Central memory CD8-positive, alpha-beta T cell (primary cell): ENCODE measurements at places on chromosomes 4 and X.

DNA sequence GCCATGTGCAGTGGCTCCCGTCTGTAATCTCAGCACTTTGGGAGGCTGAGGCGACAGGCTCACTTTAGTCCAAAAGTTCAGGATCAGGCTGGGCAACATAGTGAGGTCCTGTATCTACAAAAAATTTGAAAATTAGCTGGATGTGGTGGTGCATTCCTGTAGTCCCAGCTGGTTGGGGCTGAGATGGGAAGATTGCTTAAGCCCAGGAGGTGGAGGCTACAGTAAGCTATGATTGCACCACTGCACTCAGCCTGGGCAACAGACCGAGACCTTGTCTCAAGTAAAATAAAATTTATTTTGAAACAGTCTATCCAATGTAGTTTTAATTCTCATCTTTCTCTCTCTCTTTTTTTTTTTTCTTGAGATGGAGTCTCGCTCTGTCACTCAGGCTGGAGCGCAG, 21.1 kb downstream of the RBM10 start:
- H3K4me1 ChIP-seq: no peaks in the 10 kb centered on the region
- H3K27ac ChIP-seq: no peak overlapping the region
- H3K4me3 ChIP-seq: no peak overlapping the region
- H3K36me3 ChIP-seq: peaks cover 8% of the 10 kb centered on the region
- no peak for DNase-seq

GRCh38 chr4:37964734-37965457, 4.7 kb downstream of the PTTG2 start:
- H3K4me1 ChIP-seq: peaks cover 17% of the 10 kb centered on the region
- H3K4me3 ChIP-seq: no peak overlapping the region
- no peak for DNase-seq
- no peaks in the 10 kb centered on the region for H3K36me3 ChIP-seq
- no peaks in the 10 kb centered on the region for H3K27me3 ChIP-seq

GRCh38 chrX:154840856-154841255, 6.4 kb upstream of the SMIM9 start:
- no peak overlapping the region for H3K27ac ChIP-seq
- no peaks in the 10 kb centered on the region for H3K36me3 ChIP-seq
- no peaks in the 10 kb centered on the region for H3K4me1 ChIP-seq
- H3K27me3 ChIP-seq: no peaks in the 10 kb centered on the region
- no peak for DNase-seq
- H3K4me3 ChIP-seq: no peak overlapping the region

GRCh38 chr4:88077911-88078524, 70.6 kb downstream of the PKD2 start:
- DNase-seq: no peak
- peaks cover 13% of the 10 kb centered on the region for H3K36me3 ChIP-seq
- H3K4me1 ChIP-seq: no peaks in the 10 kb centered on the region
- H3K4me3 ChIP-seq: no peak overlapping the region
- no peak overlapping the region for H3K27ac ChIP-seq

- peak within 1 kb of the TSS; percentile 99 for H3K27ac ChIP-seq
- peaks cover 29% of the 10 kb centered on the region for H3K36me3 ChIP-seq
- peak; percentile 80 for DNase-seq
- no peaks in the 10 kb centered on the region for H3K27me3 ChIP-seq
- H3K4me1 ChIP-seq: peaks cover 31% of the 10 kb centered on the region
Observed at GRCh38 chrX:49002091-49002935, at the start of gene GRIPAP1. Gene GRIPAP1, minus strand, starts transcription at chrX:49002264. Its CDS starts 35 bp downstream, at chrX:49002229.

- H3K27me3 ChIP-seq: no peaks in the 10 kb centered on the region
- no peaks in the 10 kb centered on the region for H3K36me3 ChIP-seq
- no peaks in the 10 kb centered on the region for H3K4me1 ChIP-seq
Observed at GRCh38 chr4:158025131-158025530, 147.7 kb downstream of the GASK1B start.

- H3K36me3 ChIP-seq: no peaks in the 10 kb centered on the region
- H3K27me3 ChIP-seq: no peaks in the 10 kb centered on the region
- no peak for DNase-seq
Observed at GRCh38 chr4:86919561-86920223, 15.1 kb upstream of the AFF1 start.

DNA sequence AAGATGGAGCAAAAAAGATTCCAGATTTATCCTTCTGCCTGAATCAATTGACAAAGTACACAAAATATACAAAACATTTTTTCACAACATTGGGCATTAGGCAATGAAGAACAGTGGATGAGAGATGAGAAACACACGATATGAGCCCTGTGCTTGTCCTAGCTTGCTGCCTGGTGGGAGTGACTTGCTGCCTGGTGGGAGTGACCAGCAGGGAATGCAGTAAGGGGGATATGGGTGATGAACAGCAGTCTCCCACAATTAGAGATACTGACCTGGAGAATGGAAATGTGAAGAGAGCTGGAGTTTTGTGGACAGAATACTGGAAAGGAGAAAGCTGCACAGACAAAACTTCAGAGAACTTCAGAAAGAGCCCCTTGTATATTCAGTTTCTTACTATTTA, 629.4 kb upstream of the FRG1 start:
- no peaks in the 10 kb centered on the region for H3K36me3 ChIP-seq
- H3K4me1 ChIP-seq: no peaks in the 10 kb centered on the region
- no peaks in the 10 kb centered on the region for H3K27me3 ChIP-seq
- DNase-seq: no peak
- H3K27ac ChIP-seq: no peak overlapping the region

DNA sequence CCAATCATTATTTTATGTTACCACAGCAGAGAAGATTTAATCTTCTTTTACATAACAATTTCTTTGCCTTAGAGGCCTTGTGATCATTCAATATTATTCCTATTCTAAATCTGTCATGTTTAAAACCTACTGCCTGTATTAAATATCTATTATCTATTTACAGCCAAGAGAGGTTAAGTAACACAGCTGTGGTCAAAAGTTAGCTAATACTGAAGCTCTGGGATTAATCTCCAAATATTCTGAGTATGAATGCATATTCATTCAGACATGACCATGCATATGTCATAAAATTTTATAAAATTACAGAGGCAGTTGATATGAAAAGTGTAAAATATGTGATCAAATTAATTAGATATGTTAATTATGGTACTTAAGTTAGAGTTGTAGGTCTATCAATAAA, 187.9 kb upstream of the MAB21L2 start:
- peaks cover 6% of the 10 kb centered on the region for H3K36me3 ChIP-seq
- no peaks in the 10 kb centered on the region for H3K4me1 ChIP-seq
- H3K27ac ChIP-seq: no peak overlapping the region
- H3K4me3 ChIP-seq: no peak overlapping the region
- DNase-seq: no peak

DNA sequence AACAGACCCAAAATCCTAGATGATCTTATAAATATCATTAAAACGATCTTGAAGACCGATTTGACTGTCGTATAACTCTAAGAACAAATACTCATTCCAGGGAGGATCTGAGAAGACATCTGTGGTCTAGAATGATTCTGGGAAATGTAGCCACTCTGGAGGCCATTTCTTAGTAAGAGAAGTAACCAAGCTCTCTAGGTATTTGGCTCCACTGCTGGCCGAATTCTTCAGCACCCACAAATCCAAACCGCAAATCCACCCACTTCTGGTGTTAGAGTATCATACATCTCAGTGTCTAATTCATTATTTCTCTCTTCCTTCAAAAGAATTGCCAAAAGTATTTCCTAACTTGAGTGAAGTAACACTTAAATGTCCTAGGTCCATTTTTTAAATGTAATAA, 23.9 kb downstream of the KLHL5 start:
- DNase-seq: no peak
- no peak overlapping the region for H3K4me3 ChIP-seq
- no peaks in the 10 kb centered on the region for H3K27me3 ChIP-seq
- peaks cover 4% of the 10 kb centered on the region for H3K36me3 ChIP-seq
- H3K4me1 ChIP-seq: no peaks in the 10 kb centered on the region
- no peak overlapping the region for H3K27ac ChIP-seq

DNA sequence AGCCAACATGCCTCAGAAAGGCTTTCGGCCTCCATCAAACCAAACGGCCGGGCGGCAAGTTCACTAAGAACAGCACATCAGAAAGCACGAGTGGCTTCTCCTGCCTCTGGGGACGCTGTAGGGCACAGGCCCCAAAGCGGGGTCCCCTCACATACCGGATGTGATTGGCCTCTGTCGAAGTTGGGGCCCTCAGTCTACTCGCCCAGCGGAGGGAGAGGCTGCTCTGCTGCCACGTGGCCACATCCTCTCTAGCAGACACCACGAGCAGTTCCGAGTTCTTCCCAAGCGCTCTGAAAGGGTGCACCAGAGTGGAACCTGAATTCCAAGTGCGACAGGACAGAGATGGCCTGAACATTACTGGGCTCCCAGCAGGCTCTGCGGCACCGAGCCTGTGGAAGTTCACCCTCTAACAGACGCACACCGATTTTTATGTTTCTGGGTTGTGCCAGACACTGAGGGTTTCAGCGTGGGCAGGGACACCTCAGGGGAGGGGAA, 21.1 kb downstream of the NOP14 start:
- no peaks in the 10 kb centered on the region for H3K27me3 ChIP-seq
- peak overlapping the region; percentile 87 for H3K27ac ChIP-seq
- peak overlapping the region; percentile 64 for H3K4me3 ChIP-seq
- peaks cover 58% of the 10 kb centered on the region for H3K36me3 ChIP-seq

DNA sequence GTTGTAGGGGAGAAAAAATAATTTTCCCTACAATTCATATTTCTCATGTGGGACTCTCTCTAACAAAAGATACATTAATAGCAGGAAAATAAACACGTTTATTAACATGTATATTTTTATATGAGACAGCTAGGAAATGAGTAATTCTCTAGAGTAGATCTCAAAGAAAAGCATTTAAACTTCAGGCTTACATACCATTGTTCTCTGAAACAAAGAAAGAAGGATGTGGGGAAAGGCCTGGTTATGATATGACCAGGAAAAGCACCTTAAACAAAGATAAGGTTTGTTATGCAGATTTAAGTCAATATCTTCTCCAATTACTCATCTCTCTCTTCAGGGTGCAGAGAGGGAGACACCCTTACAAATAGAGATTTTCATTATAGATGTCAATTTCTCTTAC, 131.3 kb downstream of the SLC7A11 start:
- H3K4me1 ChIP-seq: no peaks in the 10 kb centered on the region
- no peak for DNase-seq
- no peak overlapping the region for H3K27ac ChIP-seq
- H3K4me3 ChIP-seq: no peak overlapping the region
- no peaks in the 10 kb centered on the region for H3K27me3 ChIP-seq
- H3K36me3 ChIP-seq: no peaks in the 10 kb centered on the region

DNA sequence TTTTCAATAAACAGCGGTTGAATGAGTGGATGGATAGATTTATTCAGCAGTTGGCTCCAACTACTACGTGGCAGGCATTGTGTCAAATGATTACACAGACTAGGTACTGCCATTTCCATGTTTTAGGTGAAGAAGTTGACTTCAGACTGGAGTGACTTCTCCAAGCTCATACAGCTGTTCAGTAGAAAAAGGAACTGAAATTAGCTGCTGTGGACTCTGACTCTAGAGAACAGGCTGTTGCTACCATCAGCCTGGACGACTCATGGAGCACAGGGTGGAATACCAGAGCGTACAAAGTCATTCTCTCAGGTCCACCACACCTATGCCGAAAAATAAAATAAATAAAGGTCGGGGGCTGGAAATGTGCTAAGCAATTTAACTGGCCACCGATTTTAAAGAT, 45.3 kb downstream of the TENM3 start:
- H3K27ac ChIP-seq: no peak overlapping the region
- H3K27me3 ChIP-seq: no peaks in the 10 kb centered on the region
- H3K4me1 ChIP-seq: no peaks in the 10 kb centered on the region

DNA sequence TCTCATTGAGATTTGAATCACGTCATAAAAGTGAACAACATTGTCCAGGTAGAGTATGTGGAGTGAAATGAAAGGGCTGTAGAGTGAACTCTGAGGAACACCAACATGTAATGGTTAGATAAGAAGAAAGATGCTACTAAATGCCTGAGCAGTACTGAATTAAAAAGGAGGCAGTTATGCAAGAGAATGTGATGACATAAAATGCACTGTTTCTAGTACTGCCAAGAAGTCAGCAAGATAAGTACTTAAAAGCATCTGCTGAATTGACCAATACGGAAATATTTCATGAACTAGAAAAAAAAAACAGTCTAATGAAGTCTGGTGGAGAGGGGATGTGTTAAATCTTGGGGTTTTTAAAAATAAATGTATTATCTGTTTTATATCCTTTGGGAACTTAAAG, 583.8 kb upstream of the GALNT7 start:
- H3K36me3 ChIP-seq: no peaks in the 10 kb centered on the region
- no peak overlapping the region for H3K4me3 ChIP-seq
- H3K27me3 ChIP-seq: no peaks in the 10 kb centered on the region
- H3K27ac ChIP-seq: no peak overlapping the region
- no peaks in the 10 kb centered on the region for H3K4me1 ChIP-seq
- no peak for DNase-seq

- H3K4me3 ChIP-seq: no peak overlapping the region
- H3K27me3 ChIP-seq: no peaks in the 10 kb centered on the region
- DNase-seq: no peak
- peaks cover 39% of the 10 kb centered on the region for H3K4me1 ChIP-seq
- no peak overlapping the region for H3K27ac ChIP-seq
Observed at GRCh38 chrX:152833378-152833777, 2.5 kb downstream of the NSDHL start.

GRCh38 chr4:58849026-58849425, 1738.8 kb upstream of the IGFBP7 start:
- H3K27ac ChIP-seq: no peak overlapping the region
- H3K27me3 ChIP-seq: no peaks in the 10 kb centered on the region
- no peaks in the 10 kb centered on the region for H3K4me1 ChIP-seq

- no peaks in the 10 kb centered on the region for H3K27me3 ChIP-seq
- no peaks in the 10 kb centered on the region for H3K4me1 ChIP-seq
- H3K27ac ChIP-seq: no peak overlapping the region
- no peak for DNase-seq
Observed at GRCh38 chr4:116599859-116600258, 485.5 kb downstream of the TRAM1L1 start.

- H3K36me3 ChIP-seq: peaks cover 9% of the 10 kb centered on the region
- H3K4me3 ChIP-seq: no peak overlapping the region
- H3K27ac ChIP-seq: no peak overlapping the region
- H3K27me3 ChIP-seq: no peaks in the 10 kb centered on the region
- no peak for DNase-seq
Observed at GRCh38 chr4:119233191-119233590, 20.7 kb downstream of the USP53 start.

GRCh38 chr4:84258905-84259830, 239.9 kb downstream of the NKX6-1 start:
- H3K27ac ChIP-seq: no peak overlapping the region
- no peaks in the 10 kb centered on the region for H3K36me3 ChIP-seq
- H3K4me3 ChIP-seq: no peak overlapping the region
- no peaks in the 10 kb centered on the region for H3K27me3 ChIP-seq
- H3K4me1 ChIP-seq: no peaks in the 10 kb centered on the region

GRCh38 chr4:145047151-145047550, 50.8 kb downstream of the ANAPC10 start:
- peaks cover 29% of the 10 kb centered on the region for H3K4me1 ChIP-seq
- no peaks in the 10 kb centered on the region for H3K27me3 ChIP-seq
- no peak for DNase-seq
- no peak overlapping the region for H3K27ac ChIP-seq

- no peak overlapping the region for H3K4me3 ChIP-seq
- no peaks in the 10 kb centered on the region for H3K36me3 ChIP-seq
- H3K27me3 ChIP-seq: no peaks in the 10 kb centered on the region
- no peak overlapping the region for H3K27ac ChIP-seq
- DNase-seq: no peak
Observed at GRCh38 chr4:3397128-3397527, 44.6 kb upstream of the HGFAC start.
